ENCODE measurements at places on chromosomes 7 and 10. TPM values are rescaled to one million over a fixed set of nuclear protein-coding genes. Genes with fewer than 3 reads are reported as not detected.

DNA sequence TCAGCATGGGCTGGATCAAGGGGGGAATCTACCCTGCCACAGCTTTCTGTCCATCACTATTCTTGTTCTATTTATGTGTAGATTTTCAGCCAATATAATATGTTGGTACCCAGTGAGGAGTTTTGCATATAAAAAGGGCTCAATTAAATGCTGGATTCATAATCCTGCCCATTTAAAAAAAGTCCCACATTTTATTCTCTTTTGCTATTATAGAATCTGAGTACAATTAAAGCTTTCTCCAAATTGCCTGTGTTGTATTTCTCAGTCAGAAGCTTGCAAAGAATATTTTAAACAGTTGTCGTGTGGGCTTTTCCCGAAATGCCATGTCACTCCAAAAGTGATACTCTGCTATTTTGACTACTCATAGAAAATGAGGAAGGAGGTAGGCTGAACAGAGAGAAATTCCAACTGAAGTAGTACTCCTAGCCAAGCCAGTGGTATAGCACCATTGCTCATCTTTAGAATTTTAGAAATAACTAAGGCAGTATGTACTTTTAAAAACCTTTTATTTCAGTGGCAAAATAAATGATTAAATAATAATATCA, 108.3 kb upstream of the HDAC9 start:
- DNase-seq: no peak

DNA sequence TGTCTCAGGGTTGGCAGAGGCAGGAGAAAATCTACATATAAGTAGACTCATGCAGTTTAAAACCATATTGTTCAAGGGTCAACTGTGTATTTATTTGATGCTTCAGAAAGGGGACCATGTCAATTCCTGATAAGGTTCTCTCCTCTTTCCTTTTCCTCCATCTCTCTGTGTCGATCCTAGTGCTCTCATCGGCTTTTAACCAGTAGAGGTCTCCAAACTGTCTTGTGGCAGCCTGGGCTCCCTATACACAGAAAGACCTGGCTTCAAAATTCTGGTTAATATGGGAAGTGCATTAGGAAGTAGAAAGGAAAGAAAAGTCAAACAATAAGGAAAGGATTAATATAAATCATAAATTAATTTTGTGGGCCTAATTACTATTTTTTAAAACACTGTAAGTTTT, 304.4 kb upstream of the C7orf33 start:
- no peak for DNase-seq

DNA sequence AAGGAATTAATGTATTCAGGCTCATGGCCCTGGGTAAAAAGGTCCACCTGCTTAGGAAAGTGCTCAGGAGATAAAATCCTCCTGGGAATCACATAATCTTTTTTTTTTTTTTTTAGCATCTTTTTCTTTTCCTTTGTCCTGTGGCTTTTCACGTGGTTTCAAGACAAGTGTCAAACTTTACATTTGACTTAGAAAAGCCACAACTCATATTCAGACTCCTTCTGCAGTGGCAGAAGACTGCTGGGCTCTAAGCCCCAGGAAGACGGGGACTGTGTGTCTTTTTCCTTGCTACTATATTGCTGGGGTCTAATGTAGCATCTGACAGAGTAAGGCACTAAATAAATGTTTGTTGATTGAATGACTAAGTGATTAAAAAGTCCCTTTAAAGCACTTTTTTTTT, 127.5 kb upstream of the ANKRD1 start:
- DNase-seq: no peak

GRCh38 chr7:133601617-133602016, 348.7 kb downstream of the EXOC4 start:
- no peak for DNase-seq

DNA sequence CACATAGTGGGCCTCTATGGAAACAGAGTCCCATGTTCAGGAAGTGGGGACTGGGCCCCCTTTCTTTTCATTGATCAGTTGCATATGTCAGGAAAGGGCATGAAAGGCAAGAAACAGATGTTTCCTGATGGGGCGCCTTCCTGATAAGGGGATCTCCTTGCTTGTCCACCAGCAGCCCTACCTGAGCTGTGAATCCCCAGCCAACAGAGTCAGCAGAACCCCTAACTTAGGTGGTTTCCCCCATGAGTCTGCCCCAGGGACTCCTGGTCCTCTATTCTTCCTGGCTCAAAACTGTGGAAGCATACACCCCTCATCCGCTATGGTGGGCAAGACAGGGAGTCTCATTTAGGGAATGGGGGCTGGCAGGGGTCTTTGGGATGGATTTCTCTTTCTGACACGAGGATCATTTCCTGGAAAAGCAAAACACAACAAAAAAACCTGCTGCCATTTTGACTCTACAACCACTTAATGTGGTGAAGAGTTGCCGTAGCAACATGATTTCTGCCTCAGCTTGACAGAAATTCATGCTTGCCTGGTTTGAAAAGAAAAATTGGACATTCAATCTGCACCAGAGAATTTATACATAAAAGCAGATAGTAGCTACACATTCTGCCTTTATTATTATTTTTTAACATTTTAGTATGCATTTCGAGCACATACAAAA, 119.8 kb downstream of the SPAG6 start:
- DNase-seq: no peak

GRCh38 chr10:5106553-5106952, 12.3 kb downstream of the AKR1C3 start:
- no peak for DNase-seq

DNA sequence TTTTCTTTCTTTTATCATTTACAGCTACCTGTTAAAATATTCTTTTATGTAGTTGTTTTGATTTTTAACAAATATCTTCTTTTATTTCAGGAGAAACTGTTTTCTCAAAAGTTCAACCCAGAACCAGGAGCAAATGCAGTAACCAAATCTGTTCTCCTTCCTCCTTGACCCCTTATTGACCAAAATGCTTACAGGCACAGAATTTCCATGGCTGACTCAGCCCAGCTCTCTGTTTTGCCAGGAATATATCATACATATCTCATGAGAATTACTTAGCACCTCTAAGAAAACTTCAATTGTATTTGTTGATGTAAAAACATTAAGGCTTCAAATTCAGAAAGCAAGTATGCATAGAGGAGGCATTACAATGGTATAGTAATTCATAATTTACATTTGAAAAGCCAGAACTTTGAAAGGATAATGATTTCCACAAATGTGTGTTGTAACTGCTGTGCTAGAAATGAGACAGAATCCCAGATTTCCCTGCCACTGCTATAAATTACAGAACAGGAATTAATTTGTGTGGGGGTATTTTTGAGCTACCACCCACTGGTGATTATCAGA, 2.2 kb downstream of the GSAP start:
- DNase-seq: peak; percentile 77

- no peak for DNase-seq
Measured at GRCh38 chr7:4824120-4824775, 37.6 kb downstream of the PAPOLB start.

GRCh38 chr10:46558392-46559185, 2.1 kb upstream of the GPRIN2 start:
- DNase-seq: no peak

DNA sequence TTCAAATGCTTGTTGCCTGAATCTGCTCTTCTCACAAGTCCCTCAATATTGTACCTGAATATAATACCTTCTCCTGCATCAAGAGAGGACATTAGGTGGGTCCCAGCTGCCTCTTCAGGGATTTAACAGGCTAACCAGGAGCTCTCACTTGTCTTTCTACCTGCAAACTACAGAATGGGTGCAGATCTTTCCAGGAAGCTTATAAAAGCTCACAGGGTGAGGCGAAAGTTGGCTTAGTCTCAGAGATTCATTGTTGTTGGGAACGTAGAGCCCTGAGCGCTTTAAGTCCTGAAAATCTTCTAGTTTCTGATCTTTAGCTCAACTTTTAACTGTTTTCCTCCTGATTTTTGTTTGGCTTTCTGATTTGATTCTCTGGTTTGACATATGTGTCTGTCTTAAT, 25.0 kb downstream of the PLAU start:
- DNase-seq: no peak

GRCh38 chr10:96017191-96017687, 26.1 kb upstream of the CCNJ start:
- DNase-seq: peak; percentile 65

GRCh38 chr7:155217634-155218033, 80.0 kb upstream of the INSIG1 start:
- no peak for DNase-seq

DNA sequence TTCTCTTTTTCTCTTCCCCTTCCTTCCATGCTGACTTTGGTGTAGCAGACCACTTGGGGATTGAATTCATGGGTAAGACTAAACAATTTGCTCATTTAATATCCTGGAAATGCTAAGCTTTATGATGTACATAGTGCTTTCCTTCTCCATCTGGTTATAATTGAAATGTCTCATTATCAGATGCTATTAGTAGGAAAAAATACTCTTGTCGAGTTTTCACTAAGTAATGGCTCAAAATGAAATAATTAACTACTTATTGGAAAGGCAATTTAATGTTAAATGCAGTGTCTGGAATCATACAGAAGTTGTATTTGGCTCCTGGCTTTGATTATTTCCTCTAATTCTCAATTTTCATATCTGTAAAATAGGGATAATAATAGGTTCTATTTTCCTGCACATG, 990.4 kb downstream of the NRG3 start:
- DNase-seq: no peak

- no peak for DNase-seq
Measured at GRCh38 chr10:124453960-124454610, 4.2 kb upstream of the NKX1-2 start.

DNA sequence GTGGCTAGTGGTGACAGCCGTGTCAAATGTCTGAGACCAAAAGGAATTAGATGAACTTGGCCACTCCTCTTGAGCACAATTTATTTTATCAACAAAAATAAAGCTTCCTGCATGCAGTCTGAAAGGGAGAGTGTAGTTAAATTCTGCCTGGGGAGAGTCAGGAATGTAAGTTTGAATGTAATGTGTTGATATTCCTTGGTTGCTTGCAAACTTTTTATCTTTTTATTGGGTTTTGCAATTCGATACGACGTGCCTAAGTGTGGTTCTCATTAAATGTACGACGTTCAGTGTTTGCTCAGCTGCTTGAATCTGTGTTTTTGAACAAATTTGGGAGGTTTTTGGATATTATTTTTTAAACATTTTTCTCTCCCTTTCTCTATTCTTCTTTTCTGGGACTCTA, 839.9 kb downstream of the CCSER2 start:
- DNase-seq: no peak

DNA sequence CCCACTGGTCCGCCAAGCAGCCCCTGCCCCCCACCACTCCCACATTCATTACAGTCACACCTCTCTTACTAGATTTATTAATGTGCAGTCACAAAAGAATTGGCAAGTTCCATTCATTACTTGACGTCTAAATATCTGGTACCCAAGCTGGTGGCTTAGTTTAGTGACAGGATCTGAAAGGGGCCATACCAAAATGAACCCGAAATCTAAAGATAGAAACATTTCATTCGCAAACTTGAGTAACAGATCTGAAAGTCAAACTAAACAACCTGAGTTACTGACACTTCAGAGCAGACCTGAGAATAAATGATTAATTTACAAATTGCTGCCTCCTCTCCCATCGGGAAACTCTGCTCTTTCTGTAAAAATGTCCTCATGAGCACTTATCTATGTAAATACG, 53.4 kb downstream of the TNS3 start:
- DNase-seq: no peak

DNA sequence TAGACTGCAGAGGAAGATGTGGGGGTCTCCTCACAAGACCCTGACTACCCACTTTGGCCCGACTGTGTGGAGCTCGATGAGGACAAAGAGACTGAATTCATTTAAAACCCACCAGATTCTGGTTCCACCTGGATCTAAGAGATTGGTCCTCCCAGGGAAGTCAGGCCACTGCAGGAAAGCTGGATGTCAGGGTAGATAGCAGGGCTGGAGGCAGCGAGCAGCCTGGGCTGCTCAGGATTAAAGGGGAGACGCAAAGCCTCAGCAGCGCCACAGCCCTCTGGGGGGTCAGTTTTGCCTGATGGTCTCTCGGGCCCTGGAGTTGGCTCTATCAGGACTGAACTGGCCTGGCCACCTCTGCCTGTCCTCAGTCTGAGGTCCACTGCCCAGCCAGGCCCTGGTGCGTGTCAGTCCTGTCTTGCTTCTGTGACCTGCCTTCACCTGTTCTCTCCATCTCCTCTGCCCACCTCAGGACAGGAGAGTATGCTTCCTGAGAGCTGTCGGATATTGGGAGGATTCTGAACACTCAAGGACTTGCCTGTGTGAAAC, 12.2 kb upstream of the KLRG2 start:
- DNase-seq: no peak

- DNase-seq: no peak
Measured at GRCh38 chr7:13414181-13414580, 575.3 kb downstream of the ETV1 start.

DNA sequence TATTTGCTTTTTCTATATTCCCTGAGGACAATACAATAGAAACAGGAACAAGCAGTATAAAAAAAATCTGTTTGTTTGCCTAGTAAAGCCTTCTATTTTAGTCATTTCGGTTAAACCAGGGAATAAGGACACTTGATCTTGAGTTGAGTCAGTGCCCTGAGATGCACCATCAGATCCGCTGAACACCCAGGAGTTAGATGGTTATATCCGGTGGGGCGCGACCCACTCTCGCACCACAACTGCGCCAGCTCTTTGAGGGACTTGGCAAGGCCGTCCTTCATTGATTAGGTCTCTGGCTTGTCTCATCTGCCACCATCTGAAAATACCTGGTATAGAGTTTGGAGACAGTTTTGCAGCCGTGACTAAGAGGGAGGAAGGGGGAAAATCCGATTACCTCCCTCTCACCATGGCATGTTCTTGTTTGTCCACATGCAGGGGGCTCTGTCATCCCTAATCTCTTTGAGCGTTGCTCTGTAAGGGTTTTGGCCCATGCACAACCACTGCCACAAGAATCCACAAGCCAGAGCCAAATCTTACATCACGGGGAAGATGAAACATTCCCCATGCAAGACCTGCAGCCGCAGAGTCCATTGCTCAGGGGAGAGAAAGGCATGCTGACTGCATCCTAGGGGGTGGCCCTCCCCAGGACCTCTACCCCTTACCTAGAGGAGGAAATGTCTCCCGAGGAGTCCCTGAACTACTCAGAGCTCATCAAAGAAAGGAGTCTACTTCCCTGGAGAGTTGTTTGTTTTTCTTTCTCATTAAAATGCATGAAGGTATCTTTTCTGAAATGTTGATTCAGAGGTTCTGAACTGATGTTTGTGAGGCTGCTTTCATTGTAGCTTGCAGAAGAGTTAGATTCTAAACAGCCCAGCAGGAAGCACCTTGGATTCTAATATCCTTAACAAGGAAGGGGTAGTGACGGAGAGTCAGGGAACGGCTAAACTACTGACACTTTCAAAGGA, 101.6 kb upstream of the FAM171A1 start:
- DNase-seq: no peak

GRCh38 chr7:40659231-40659630, 524.4 kb downstream of the SUGCT start:
- DNase-seq: no peak

- DNase-seq: no peak
Measured at GRCh38 chr10:73134727-73135126, 24.5 kb downstream of the NUDT13 start.

DNA sequence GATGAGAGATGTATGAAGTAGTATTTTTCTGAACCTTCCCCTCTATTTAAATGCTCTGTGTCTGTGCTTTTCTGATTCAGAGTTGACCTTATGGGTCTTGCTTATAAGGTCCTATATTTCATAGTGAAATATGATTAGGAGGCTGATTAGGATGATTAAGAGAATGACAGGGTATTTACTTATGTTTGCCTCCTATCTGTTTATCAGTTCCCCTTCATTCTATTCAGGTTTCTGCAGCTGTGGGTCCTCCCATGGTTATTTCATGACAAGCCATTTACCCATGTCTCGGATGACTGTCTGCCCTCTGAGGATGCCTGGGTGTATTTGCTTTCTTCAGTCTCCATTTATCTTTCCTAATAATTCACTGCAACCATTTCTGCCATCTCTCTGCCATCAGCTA, 16.9 kb downstream of the RPA3 start:
- DNase-seq: no peak

The CYP17A1 gene
- total RNA-seq: not detected

The PVRIG gene
- total RNA-seq: not detected

The CCDC172 gene
- not detected for total RNA-seq

The MSMB gene
- not detected for total RNA-seq

Data from NCI-H460 (cell line).